NCI-H1105 (cell line): ENCODE measurements at places on chromosomes 11 and 22.

DNA sequence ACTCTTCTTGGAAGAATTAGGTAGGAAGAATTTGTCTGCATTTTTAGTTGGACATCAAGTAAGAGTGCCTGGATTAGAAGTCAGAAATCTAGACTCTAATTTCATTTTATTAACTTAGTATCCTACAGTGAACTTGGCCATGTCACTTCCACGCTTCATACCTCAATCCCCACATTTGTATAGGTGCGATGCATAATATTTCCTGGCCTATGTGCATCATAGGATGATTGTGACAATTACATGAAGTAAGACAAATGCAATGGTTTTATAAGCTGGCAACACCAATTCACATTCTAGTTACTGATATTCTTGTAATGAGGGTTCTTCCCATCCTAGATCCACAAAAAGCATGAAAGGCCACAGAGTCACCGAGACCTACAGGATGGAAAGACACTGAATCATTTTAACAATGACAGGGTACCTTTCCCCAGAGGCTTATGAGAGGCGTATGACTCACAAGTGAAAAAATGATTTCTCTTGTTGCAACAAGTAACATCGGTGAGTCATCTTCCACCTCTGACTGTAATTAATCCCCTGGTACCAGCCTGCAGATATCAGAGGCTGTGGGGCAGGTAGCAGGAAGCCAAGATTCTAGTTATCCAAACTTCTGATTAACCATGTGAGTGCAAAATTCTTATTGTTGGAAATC, 56.0 kb upstream of the OR5AK2 start:
- no peak for DNase-seq

DNA sequence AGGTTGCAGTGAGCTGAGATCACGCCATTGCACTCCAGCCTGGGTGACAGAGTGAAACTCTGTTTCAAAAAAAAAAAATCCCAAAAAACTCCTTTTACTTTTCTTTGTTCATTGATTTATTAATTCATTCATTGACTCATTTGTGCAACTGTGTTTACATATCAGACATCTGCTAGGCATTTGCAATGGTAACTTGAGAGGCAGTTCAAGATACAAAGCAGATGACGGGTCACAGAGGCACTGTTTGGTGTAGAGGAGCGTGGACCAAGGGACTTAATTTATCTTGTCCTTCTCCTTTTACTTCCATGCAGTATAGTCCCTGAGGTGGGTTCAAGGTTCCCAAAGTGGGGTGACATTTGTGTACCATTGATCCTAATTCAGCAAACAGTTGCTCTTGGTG, 71.4 kb downstream of the KIAA1671 start:
- DNase-seq: no peak

DNA sequence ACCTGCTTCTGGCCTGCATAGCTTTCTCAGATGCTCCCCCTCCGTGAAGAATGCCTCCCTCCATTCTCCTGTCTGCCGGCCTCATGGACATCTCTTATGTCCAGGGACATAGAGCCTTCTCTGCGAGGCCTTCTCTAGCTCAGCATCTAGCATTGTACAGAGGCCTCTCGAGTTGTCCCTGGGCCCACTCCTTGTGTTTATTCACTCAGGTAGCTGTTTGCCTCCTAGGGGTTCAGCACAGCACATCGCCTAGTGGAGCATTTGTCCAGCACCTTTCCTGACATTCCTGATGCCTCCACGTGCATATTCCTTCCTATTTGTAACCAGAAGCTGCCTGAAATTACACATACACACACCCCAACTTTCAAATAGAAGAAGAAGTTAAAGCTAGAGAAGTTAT, 101.3 kb downstream of the TBC1D22A start:
- DNase-seq: no peak

DNA sequence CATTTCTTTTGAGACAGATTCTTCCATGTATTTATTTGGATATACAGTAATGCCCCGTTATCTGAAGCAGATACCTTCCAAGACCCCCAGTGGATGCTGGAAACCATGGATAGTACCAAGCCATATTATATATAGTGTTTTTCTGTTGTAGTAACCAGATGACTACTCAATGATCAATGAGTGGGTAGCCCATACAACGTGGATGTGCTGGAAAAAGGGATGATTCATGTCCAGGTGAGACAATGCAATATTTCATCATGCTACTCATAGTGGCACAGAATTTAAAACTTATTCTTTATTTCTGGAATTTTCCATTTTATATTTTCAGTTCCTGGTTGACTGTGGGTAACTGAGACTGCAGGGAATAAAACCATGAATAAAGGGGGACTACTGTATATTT, 427.5 kb downstream of the METTL15 start:
- DNase-seq: no peak

DNA sequence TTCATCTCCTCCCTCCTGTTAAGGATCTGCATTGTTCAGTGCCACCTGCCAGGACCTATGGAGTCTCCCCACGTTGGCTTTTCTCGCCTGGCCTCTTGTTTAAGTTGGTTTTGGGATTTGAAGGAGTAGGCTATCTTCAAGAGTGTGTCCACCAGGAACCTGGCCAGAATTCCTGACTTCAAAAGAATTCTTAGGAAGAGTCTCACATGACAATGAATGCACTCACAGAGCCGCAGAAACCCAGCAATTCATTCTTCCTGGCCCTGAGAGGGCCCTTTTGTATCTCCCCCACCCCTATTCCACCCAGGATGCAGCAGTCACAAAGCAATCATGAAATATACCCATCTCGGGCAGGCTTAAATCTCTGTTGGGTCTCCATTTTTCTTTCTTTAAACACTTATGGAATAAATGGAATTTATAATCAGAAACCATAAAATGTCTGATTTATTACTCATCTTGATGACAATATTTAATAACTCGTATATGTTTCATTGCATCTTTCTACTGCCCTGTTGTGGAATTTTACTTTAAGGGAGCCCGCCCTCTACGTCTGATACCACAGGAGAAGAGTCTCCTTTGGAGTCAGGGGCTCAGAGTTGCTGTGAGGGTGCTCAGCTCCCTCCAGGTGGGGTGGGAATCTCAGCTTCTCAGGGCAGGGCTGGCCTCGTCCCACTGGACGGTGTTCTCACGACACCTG, 507.0 kb downstream of the NTM start:
- DNase-seq: no peak

- no peak for DNase-seq
Measured at GRCh38 chr11:14585438-14585837, 58.2 kb upstream of the PDE3B start.

DNA sequence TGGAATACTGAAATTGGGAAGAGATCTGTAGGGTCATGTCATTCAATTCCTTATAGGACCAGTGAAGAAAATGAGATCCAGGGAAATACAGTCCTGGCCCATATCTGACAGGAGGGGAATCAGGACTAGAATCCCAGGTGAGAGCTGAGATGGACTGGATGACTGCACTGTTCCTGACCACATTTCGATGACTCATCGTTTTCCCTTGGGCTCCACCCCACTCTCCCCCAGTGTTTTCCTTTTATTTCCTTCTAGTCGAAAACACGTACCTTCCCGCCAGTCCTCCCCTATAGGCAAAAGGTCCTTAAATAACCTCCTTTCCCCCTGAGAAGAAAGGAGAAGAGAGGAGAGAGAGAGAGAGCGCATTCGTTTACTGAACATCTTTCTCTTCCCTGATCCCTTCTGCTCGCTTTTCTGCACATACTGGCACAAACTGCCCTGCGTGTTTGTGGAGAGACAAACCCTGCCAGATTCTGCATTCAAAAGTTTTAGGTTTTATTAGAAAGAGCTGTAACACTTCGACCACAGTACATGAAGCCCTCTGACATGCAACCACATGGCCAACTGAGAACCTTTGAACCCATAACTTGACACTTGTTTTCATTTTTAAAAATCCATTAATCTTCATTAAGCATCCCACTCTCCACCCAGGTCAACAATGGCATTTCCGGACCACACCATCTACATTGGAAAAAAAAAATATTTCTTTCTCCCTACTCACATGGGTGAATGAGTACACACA, 565.7 kb downstream of the METTL15 start:
- no peak for DNase-seq

DNA sequence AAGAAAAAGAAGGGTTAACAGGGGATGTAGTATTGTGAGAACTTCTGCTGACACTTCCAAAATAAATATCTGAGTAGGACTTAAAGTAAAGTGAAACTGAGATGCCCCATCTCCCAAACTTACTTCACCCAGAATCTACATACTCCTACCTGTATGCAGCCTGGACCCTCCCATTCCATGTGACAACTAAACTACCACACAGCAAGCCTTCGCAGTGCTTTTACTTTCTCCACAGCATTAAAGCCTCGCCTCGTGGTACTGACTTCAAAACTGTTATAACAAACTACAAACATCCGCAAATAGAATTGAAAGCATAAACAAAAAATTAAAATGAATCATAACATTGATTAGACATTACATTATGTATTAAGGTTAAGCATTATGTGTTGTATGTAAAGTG, 985 bp downstream of the MPZL2 start:
- DNase-seq: no peak

GRCh38 chr11:93567401-93567895, 24.3 kb upstream of the SMCO4 start:
- no peak for DNase-seq

GRCh38 chr11:14972581-14973495, 687 bp upstream of the CALCA start:
- DNase-seq: peak; percentile 63

DNA sequence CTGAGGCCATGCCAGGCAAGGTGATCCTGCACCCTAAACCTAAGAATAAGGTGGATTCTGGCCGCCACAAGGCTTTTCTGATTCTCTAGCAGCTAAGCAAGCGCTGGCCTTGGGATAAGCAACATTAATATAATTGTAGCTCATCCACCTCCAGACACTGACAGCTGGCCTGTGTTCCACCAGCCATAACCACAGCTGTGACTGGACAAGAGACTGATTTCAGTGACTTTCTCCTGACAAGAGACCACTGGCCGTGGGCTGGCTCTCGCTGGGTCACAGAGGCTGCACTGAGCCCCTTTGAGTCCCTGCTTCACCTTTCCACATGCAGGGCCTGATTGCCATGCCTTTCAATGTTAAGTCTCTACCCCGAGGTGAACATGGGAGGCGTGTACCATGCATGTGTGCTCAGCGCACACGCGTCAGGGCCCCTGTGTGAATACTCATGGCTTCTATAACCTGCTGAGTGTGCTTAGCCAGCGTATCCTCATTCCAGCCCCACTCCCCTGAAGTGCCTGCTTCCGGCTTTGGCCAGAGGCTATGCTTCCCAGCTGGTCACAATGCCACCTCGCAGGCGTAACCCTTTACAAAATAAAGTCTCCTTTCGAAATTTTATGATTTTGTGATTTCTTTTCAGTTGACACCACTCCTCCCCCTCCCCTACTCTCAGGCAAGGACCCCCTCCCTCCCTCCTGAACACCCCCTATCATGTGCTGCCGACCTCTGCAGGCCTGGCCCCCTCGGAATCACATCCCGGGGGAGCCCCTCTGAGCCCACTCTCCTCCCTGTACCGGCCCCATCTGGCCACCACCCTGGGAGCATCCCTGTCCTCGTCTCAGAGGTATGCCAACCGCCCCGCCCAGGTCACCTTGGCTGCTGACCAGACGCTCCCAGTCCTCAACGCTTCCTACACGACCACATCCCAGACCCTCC, 128.1 kb downstream of the CTTN start:
- DNase-seq: no peak

- DNase-seq: no peak
Measured at GRCh38 chr11:43447151-43447550, 88.4 kb downstream of the TTC17 start.
